ENCODE measurements at places on chromosomes 7 and 10.
A peak's percentile ranks its signal among the peaks of the same experiment; 100 is the strongest.

DNA sequence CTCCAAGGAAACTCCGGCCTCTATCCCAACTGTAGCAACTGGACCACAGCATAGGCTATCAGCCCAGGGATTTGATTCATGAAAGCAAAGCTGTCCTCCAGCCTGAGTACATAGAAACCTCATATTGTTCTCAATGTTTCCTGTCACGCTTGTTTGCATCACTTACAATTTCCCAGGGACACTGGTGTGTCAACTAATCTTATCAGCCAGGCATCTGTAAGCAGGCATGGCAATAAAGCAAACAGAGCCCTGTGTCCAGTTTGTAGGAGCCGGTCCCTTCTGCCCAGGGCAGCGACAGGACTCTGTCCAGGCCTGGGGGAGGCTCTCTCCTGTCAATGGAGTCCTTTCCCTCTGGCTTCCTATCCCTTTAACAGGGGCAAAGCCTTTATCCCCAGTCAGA is 23.0 kb upstream of the CDHR3 start:
- no peak for DNase-seq

DNA sequence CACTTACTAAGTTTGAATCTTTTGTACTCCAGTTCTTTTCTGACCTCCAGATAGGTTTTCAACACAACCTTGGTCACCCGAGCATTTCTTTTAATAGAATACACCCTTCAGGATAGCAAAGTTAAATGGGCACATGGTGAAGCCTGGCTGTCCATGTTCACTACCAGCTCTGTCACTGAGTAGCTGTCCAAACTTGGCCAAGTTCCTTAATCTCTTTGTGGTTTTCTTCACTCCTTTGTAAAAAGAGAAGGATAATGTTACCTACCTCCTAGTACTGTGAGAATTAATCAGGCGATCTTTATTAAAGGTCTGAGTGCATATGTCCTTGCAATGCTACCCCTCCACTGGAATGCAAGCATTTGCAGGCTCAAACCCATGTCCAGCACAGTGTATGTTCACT is 128.1 kb upstream of the PTPRZ1 start:
- no peak for DNase-seq

GRCh38 chr7:26201247-26202018 is at the start of gene CBX3:
Gene CBX3 (plus strand): TSS chr7:26201745. CDS start chr7:26202999, 1,254 bp downstream.
- DNase-seq: peak; percentile 90

- no peak for DNase-seq
Observed at GRCh38 chr7:131674131-131674530, 117.7 kb upstream of the PODXL start.

GRCh38 chr10:95626500-95626899 is 30.0 kb downstream of the ALDH18A1 start:
- no peak for DNase-seq

- DNase-seq: no peak
Observed at GRCh38 chr7:42232275-42232674, 4.7 kb downstream of the GLI3 start.

DNA sequence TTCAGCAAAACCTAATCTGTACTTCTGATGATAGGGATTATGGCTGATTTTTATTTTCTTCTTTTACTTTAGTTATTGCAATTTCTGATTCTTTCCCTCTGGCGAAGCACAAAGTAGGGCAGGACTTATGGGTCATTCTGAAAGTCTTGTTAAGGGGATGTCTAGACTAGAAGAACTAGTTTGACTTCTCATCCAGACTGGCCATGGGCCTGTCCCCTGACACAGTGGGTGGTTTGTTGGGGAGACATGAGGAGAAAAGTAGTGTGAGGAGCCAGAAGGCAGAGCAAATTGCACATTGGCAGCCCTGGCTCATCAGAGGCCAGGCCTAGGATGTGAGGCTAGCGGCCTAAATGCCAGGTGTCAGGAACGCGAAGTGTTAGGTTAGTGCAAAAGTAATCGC is 152.8 kb downstream of the RTKN2 start:
- DNase-seq: no peak

GRCh38 chr10:71282323-71282680 is 36.8 kb upstream of the SLC29A3 start:
- DNase-seq: no peak

GRCh38 chr7:125316466-125316865 is 386.8 kb upstream of the POT1 start:
- no peak for DNase-seq

- no peak for DNase-seq
Observed at GRCh38 chr7:417973-418601, 101.6 kb downstream of the PDGFA start.

DNA sequence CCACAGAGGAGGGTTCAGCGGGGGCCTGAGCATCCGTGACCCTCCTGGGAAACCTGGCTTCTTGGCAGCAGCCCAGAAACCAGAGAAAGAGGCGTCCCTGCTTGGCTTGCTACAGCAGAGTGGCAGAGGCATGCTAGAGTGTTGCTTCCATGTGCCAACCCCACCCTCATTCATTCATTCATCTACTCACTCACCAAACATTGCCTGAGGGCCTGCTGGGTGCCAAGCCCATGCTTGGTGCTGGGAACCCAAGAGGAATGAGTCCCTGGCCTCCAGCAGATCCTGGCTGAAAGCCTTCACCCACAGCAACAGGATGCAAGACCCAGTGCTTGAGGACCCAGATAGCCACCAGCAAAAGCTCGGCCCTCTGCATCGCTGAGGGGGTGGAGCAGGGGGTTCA is 129.0 kb downstream of the CDH23 start:
- DNase-seq: no peak

DNA sequence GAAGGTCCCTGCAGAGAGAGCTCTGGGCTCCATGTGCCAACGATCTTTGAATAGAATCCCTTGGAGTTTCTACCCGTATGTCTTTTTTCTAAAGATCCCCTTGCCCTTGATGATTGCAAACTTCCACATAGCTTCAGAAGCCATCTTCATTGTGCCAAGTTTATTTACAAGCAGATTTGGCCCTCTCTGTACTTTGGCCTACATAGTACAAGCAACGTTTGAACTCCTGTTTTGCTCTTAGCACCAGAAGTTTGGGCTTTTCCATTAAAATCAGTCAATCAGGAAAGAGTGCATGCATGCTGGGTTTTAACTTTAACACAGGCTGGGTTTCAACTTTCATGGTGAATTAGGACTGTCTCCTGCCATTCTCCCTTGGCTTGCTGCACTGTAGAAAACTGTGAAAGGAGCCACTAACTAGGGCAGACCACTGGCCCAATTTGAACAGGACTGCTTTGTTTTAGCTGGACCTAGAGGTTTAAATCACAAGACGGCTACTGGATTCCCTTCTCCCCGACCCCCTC is 557.6 kb upstream of the GALNT17 start:
- no peak for DNase-seq

GRCh38 chr7:48703466-48703865 is 220.9 kb upstream of the CDC14C start:
- DNase-seq: no peak

GRCh38 chr7:41445432-41445831 is 257.5 kb downstream of the INHBA start:
- DNase-seq: no peak

GRCh38 chr10:74123081-74123480 is 27.5 kb downstream of the AP3M1 start:
- no peak for DNase-seq

DNA sequence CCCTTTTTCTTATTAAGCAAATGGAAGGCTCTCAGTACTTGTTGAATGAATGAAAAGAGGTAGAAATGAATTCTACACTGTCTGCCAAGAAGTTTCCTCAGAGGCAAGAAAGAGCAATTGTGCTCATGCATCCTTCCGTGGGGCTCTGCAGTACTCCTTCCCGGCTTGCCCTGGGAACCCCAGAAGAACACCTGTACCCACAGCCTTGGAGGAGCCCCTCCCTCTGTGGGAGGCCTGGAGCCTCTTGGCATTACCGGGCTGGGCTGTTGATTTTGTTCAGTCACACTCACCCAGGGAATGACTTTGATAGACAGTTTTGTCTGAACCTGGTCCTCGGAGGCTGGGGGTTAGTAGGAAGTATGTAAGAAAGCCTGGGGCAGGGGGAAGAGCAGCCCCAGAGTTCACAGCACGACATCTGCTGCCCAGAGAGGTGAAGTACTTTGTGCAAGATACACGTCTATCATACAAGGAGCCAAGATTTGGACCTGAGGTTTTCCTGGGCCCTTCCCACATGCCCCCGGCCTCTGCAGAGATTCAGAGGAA is 134.8 kb upstream of the GDF10 start:
- no peak for DNase-seq

DNA sequence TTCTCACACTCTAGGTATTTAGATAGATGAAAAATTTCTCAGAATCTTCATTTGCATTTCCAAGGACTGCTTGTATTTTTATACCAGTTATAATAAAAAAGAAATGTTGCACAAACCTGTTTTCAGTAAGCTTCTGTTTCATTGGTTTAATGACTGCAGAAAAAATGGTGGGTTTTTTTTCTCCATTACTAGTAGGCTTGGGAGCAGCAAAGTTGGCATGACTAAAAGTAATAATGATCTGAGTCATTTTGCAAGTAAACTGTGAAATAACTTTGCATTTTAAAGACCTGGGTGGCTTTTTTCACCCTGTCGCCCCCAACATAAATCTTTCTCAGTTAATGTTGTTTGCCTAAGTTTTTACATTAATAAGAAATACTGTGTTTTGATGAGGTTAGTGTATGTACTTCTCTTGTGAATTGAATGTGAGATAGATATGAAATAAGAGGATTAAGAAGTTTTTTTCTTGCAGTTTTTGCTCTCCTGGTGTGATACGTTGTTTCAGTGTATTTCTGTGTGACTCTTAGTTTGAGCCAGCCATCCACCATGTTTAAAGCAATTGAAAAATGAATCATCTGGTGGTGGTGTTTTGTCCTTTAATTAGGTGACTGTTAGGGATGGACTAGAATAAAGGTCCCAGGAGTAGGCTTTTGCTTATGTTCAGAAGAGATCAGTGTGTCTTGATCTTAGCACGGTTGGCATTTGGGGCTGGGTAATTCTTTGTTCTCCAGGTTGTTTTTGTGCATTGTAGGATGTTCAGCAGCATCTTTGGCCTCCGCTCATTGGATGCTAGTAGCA is 1.8 kb downstream of the GNAI1 start:
- no peak for DNase-seq

Measured in central memory CD8-positive, alpha-beta T cell (primary cell).